NCI-H345 (cell line): ENCODE measurements at places on chromosomes 2 and 18.

- no peak for DNase-seq
Measured at GRCh38 chr2:25821225-25822056, 56.8 kb downstream of the ASXL2 start.

GRCh38 chr2:146477383-146477782, 1367.4 kb upstream of the ACVR2A start:
- DNase-seq, result no peak

GRCh38 chr2:23617811-23618215, 232.8 kb downstream of the KLHL29 start:
- DNase-seq, result peak; percentile 60

GRCh38 chr2:236175548-236176150, 7.5 kb upstream of the GBX2 start:
- DNase-seq, result no peak

DNA sequence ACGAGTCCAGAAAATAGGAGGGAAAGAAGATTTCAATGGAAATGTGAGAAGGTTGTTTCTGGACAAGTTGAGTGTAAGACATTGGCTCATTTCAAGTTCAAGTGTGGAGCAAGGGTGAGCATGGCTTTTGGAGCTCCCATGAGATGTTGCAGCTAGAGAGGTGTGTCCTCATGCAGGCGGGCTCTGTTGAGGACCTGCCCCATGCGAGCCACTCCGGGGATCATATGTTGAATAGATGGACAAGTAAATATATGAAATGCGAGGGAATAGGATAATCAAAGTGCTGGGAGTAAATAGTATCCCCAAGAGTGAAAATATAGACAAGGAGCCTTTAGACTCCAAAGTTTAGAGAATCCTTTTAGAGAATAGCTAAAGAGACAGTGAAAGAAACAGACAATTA, 200.4 kb upstream of the NRP2 start:
- no peak for DNase-seq

- no peak for DNase-seq
Measured at GRCh38 chr2:182920631-182921056, 54.2 kb upstream of the FRZB start.

- DNase-seq, result peak; percentile 58
Measured at GRCh38 chr18:65761636-65762295, 11.0 kb downstream of the CDH7 start.

DNA sequence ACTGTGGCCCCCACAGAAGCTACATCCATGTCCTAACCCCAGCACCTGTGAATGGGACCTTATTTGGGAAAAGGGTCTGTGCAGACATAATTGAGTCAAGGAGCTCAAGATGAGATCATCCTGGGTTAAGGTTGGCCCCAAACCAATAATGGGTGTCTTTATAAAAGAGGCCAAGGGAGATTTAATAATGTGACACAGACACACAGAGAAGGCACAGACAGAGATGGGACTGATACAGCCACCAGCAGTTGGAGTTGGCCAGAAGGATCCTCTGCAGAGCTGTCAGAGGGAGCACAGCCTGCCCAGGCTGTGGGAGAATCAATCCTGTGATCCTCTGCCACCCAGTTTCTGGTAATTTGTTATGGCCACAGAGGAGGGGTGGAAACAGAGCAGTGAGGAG, 26.0 kb downstream of the SNORC start:
- no peak for DNase-seq

DNA sequence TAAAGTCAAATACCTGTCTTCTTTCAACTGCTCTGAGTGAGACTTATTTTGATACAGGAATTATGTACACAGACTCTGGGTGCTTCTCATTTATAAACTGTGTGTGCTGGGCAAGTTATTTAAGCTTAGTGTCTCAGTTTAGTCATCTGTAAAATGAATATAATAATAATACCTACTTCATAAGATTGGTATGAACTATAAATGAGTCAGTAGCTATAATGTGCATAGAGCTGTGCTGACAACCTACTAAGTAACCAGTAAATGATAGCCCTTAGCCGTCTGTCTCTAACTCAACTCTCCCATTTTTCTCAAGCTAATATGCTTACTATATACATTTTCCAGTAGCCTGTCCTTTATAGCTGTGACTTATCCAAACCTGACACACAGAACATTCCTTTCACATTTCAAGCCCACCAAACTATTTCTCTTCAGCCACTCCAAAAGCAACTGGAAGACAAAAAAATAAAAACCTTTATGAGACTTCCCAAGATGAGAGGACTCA, 319.8 kb downstream of the ETAA1 start:
- no peak for DNase-seq

DNA sequence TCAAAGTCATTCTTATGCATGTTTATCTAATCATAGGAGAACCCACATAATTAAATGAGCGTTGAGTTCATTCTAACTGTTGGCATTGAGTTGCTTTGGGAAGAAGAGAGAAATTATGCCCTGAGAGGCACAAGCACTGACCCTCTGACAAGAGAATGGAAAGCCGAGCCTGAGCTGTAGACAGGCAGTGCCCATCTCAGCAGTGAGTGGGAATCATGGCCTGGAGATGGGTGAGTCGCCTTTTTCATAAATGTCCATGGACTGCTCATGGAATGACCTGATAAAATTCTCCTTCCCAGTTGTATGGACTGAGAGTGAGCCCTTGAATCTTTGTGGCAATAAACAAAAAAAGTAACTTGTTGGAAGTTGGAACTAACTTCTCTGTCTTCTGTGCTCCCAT, 21.4 kb upstream of the MYO3B start:
- no peak for DNase-seq

DNA sequence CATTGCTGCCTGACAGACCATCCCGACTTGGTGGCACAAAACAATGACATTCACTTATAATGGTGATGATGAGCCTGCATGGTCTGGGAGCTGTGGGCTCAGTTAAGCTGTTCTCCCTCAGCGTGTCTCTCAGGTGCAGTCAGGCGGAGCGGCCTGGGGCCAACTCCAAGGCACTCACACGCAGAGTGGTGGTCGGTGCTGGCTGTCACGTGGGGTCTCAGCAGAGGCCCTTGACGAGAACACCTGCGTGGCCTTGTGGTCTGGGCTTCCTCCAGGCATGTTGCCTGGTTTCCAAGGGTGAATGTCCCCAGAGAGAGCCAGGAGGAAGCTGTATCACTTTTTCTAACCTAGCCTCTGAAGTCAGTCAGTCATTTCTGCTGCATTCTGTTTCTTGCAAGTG, 29.8 kb downstream of the ARMC9 start:
- DNase-seq, result peak; percentile 9

DNA sequence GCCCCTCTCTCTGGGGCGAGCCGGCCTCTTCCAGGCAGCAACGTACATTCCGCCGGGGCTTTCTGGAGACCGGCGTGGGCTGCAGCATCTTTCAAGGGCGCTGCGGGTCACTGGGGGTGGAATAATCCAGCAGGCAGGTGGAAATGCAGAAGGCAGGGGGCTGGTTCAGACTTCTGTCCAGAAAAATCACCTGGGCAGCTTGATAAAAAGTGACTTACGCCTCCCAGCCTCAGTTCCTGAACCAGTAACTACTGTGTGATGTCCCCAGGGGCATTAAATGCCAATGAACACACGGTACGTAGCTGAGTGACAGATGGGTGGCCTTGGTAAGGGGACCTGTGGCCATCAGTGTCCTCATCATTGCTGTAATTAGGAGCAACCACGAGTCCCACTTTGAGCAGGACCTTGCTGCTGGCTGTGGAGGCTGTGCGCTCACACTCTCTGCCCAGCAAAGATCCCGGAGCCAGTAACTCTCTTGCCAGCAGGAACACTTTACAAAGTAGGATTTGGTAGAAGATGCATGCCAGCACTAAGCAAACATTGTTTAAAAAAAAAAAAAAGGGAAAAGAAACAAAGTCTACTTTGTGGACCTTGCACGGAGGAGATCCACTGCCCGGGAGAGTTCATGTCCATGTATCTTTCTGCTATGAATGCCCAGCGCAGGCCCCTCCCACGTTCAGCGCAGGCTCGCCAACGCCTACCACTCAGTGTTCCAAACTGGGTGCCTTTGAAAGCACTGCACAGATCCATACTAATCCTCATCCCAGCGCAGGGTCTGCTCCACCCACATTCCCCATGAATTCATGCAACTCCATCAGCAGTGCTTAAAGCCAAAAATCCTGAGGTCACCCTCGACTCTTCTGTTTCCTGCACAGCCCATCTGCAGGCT, 177.3 kb downstream of the HDAC4 start:
- no peak for DNase-seq

- no peak for DNase-seq
Measured at GRCh38 chr2:10284108-10284870, 18.4 kb upstream of the HPCAL1 start.

GRCh38 chr18:26863122-26863879, 2.2 kb downstream of the AQP4 start:
- DNase-seq, result peak; percentile 84

- DNase-seq, result no peak
Measured at GRCh38 chr2:3478846-3479385, 40.4 kb downstream of the ADI1 start.

- DNase-seq, result no peak
Measured at GRCh38 chr2:100814453-100814852, 5.5 kb upstream of the NPAS2 start.

- DNase-seq, result peak; percentile 50
Measured at GRCh38 chr2:236352761-236353593, 88.8 kb upstream of the ASB18 start.

DNA sequence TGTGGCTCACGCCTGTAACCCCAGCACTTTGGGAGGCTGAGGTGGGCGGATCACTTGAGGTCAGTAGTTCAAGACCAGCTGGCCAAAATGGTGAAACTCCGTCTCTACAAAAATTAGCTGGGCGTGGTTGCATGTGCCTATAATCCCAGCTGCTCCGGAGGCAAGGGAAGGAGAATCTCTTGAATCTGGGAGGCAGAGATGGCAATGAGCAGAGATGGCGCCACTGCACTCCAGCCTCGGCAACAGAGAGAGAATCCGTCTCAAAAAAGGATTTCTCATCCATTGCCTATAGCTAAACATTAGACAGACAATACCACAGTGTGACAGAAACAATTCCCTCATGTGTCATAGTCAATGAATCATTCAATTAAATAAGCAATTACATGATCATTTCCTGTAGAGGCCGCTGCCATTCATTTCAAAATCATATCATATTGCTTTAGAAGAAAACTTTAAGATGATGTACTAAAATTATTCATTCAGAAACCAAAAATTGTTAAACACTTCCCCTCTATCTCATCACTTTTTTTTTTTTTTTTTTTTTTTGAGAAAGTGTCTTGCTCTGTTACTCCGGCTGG, 69.5 kb upstream of the TGIF1 start:
- no peak for DNase-seq

- no peak for DNase-seq
Measured at GRCh38 chr2:151860210-151860609, 32.0 kb upstream of the ARL5A start.

- no peak for DNase-seq
Measured at GRCh38 chr2:222736301-222736700, 64.8 kb downstream of the MOGAT1 start.

GRCh38 chr2:128384446-128384845, 65.8 kb upstream of the HS6ST1 start:
- no peak for DNase-seq

- DNase-seq, result no peak
Measured at GRCh38 chr2:48264627-48265026, 265.3 kb upstream of the STON1 start.

- DNase-seq, result no peak
Measured at GRCh38 chr2:65671670-65672242, 239.4 kb upstream of the SPRED2 start.

DNA sequence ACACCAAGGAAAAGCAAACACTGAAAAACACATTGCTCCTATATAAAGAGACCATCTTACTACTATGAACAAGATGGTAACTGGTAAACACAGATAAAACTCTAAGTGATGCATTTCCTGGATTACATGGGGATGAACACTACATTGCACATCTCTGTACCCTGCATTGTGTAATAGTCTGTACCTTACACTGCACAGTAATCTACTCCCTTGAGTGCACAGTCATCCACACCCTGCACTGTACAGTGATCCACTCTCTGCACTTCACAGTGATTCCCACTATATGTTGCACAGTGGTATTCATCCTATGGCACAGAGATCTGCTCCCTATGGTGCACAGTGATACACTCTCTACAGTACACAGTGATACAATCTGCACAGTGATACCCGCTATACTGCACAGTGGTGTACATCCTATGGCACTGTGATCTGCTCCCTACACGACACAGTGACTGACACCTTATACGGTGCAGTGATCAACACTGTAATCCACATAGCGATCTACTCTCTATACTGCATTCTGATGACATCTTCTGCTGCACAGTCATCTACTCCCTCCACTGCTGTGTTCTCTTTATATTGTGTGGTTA, 462.2 kb upstream of the RGPD4 start:
- DNase-seq, result no peak

GRCh38 chr2:204370172-204370718, 175.0 kb upstream of the PARD3B start:
- no peak for DNase-seq

DNA sequence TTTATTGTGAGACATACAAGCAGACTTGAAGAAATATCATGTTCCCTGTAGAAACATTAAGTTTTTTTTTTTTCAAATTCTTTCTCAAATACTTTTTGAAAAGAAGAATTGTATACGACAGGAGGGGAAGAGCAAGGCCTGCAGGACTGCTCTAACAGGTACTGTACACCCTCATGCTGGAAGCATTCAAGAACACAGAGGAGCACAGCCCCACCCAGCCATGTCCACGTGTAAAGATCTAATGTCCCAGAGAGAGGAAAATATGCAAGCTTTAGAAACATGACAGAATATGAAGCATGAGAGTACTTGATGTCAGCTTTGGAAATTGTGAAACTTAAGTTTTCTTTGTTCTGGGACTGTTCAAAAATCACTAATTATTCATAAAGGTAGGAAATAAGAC, 191.6 kb downstream of the TTC32 start:
- DNase-seq, result no peak

DNA sequence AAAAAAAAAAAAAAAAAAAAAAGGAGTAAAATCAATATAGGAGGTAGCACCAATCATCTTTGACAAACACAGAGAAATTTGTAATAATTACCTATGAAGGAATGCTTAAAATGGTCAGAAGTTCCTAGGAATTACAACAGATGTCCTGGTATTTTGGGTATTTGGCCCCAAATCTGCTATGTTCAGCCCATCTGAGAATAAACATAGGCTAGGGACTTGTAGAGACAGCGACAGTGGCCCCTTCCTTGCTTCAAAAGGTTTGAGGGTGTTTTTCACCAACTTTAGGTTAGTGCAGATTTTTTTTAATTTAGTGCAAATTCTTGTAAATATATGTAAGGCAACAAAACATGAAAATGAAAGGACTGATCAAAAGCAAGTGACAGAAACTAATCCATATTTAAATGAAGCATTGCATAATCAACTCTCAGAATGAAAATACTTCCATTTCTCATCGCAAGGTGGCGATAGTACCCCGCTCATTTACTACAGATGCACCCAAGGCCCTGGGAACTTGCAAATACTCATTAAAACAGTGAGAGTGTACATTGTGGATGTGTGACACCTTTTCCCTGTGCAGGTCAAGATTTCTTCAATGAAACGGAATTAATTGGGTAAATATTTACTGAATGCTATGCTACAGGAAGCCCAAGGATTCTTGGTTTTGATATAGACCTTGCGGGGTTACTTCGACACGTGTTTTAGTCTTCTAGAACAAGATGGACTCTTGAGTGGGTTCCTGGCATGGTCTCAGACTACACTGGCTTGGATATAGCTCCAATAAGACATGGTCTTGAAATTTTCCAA, 44.6 kb downstream of the FAM124B start:
- DNase-seq, result peak; percentile 47

- DNase-seq, result no peak
Measured at GRCh38 chr2:195514365-195514764, 142.7 kb upstream of the SLC39A10 start.
